ENCODE measurements at places on chromosomes 2 and 18.

- DNase-seq: no peak
These were observed 342.8 kb downstream of the DYSF start for GRCh38 chr2:71796174-71796593.

- DNase-seq: no peak
These were observed 28.9 kb upstream of the GALR1 start for GRCh38 chr18:77220726-77221125.

DNA sequence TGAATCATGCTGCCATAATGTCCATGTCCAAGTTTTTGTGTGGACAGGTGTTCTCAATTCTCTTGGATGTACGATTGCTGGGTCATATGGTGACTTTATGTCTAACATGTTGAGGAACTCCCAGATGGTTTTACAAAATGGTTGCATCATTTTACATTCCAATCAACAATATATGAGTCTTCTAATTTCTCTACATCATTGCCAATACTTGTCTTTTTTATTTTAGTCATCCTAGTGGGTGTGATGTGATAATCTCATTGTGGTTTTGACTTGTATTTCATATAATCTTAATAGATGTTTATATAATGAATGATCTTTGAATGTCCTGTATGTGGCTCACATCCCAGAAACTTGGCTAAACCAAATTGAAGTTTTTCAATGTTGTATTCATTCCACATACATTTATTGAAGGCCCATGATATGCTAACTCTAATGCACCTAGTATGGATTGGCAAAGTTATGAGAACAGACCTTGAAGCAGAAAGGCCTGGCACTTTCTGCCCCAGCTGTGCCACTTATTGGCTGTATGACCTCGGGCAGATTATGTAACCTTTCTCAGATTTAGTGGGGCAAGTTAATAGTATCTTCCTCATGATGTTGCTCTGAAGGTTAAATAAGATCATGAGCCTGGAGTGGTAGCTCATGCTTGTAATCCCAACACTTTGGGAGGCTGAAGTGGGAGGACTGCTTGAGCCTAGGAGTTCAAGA, 205.4 kb downstream of the RAB3GAP1 start:
- DNase-seq: no peak

DNA sequence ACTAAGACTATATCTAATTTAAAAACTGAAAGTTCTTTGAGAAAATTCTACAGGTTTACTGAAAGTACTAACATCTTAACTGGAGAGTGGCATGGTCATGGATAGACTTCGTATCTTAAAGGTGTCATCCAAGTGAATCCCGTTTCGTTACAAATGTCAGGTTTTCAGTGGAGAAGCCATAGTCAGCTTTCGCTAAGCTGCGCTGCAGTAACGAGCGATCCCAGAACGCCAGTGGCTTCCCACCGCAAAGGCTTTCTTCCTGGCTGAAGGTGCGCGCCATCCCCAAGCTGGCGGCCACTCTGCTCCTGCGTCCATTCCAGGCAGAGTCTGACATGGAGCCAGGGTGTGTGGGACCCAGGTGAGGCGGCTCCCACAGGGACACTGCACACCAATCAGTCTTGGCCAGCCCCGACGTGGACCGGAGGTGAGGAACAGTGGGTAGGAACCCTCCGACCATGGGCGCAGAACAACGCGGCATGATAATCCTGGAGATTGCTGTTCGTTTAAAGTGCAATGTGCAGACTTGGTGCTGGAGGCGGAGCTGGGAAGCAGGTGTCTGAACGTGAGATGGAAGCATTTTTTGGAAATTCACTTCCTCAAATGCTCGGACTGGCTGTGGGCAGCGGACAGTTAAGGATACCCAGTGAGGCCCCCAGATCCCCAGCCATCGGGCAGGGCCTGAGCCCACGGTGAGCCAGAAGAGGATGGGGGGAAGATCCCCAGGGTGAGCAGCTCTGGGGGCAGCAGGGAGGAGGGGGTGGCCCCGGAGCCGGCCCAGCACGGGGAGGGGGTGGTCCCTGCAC, 27.8 kb upstream of the KCNG2 start:
- DNase-seq: no peak

GRCh38 chr18:73007195-73007914, 139.6 kb upstream of the NETO1 start:
- DNase-seq: no peak

- DNase-seq: no peak
These were observed 2.8 kb upstream of the LCLAT1 start for GRCh38 chr2:30444273-30444672.

All from activated naive CD4-positive, alpha-beta T cell treated with anti-CD3 and anti-CD28 coated beads for 36 hours (primary cell).